ENCODE measurements at places on chromosomes 16 and 17. TPM values are rescaled to one million over a fixed set of nuclear protein-coding genes. Genes with fewer than 3 reads are reported as not detected.

Gene CD300LB
- not detected for total RNA-seq

Gene CHD9
- 17.4 TPM for total RNA-seq

Gene ITGA2B
- not detected for total RNA-seq

Gene KRT16
- total RNA-seq = not detected

Gene KRT24
- not detected for total RNA-seq

Gene TBC1D3K
- not detected for total RNA-seq

Gene ENPP7
- total RNA-seq = not detected

Gene CACNG3
- not detected for total RNA-seq

Gene CDRT4
- total RNA-seq = 1.8 TPM

Gene MMP15
- 1.1 TPM for total RNA-seq

Gene TOM1L2
- 10.0 TPM for total RNA-seq

Gene ZSCAN10
- total RNA-seq = not detected

Gene MT1M
- not detected for total RNA-seq

Gene CD79B
- total RNA-seq = 22.2 TPM

Gene TP53TG3
- total RNA-seq = not detected

Gene EVPL
- total RNA-seq = 0.11 TPM

Gene PLCG2
- 14.2 TPM for total RNA-seq

Gene KRTAP4-6
- not detected for total RNA-seq

Gene CCDC144A
- 1.2 TPM for total RNA-seq

Gene VTN
- 0.57 TPM for total RNA-seq

Gene ATAD5
- 27.8 TPM for total RNA-seq

Gene SPATA22
- total RNA-seq = not detected

Gene CDRT15
- not detected for total RNA-seq

Gene CDIPT
- total RNA-seq = 68.4 TPM

Gene SPATA32
- total RNA-seq = not detected

Gene FBXW10
- total RNA-seq = 0.09 TPM

Gene GJD3
- 0.24 TPM for total RNA-seq

Gene CFAP52
- not detected for total RNA-seq

Gene GDPD3
- 4.7 TPM for total RNA-seq

Gene SCGB1C2
- total RNA-seq = not detected

Gene KCNJ18
- total RNA-seq = not detected

Gene RASL10B
- total RNA-seq = 0.80 TPM

Gene B9D1
- 6.8 TPM for total RNA-seq

Gene ABCC12
- not detected for total RNA-seq

Gene FAM171A2
- total RNA-seq = 0.33 TPM

Gene MSLN
- not detected for total RNA-seq

Gene DNAI2
- 0.37 TPM for total RNA-seq

Gene FA2H
- total RNA-seq = not detected

Gene TNFRSF13B
- not detected for total RNA-seq

Gene PLLP
- total RNA-seq = not detected

Gene PSMC3IP
- 35.9 TPM for total RNA-seq

Gene CCDC154
- 2.3 TPM for total RNA-seq

Gene TEKT1
- total RNA-seq = not detected

Gene TRPV3
- total RNA-seq = 0.49 TPM

Gene ANKRD40CL
- not detected for total RNA-seq

Gene PCYT2
- total RNA-seq = 30.3 TPM

Gene GAST
- not detected for total RNA-seq

Gene ZFP90
- total RNA-seq = 24.3 TPM

Gene RNF135
- total RNA-seq = 7.5 TPM

Gene MEOX1
- total RNA-seq = 1.2 TPM

Gene CPHXL2
- total RNA-seq = not detected

Gene ZNF207
- 203 TPM for total RNA-seq

Gene DNAH9
- total RNA-seq = not detected

Gene ABCA3
- 7.0 TPM for total RNA-seq

Gene ZDHHC1
- total RNA-seq = 1.3 TPM

Gene EVI2A
- 41.5 TPM for total RNA-seq

Gene SLC13A5
- total RNA-seq = not detected

Gene TNFRSF17
- not detected for total RNA-seq

Measured in CD8-positive, alpha-beta memory T cell (primary cell).